ENCODE measurements at places on chromosomes 4 and X.

DNA sequence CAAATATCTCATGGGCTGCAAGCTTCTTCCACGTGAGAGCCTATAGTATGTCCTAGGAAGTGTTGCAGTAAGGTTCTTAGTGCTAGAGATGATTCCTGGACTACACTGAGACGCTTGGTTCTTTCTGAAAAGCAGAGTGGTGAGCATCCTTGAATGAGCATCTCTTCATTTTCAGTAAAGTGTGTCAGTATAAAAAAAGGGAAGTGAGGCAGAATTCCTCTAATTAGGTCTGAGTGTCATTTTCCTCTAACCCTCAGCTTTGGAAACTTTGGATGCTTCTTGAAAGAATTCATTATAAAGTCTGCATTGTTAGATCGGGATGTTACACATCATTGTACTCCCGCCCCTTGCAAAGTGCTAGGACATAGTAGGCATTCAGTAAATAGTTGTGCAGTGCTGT, 5.2 kb downstream of the BMPR1B start:
- no peak for DNase-seq

- DNase-seq = no peak
Measured at GRCh38 chr4:168777277-168777965, 232.6 kb downstream of the CBR4 start.

- DNase-seq = no peak
Measured at GRCh38 chr4:54904953-54905352, 220.4 kb downstream of the KDR start.

GRCh38 chrX:40651620-40652223, 4.4 kb upstream of the CXorf38 start:
- peak; percentile 72 for DNase-seq

DNA sequence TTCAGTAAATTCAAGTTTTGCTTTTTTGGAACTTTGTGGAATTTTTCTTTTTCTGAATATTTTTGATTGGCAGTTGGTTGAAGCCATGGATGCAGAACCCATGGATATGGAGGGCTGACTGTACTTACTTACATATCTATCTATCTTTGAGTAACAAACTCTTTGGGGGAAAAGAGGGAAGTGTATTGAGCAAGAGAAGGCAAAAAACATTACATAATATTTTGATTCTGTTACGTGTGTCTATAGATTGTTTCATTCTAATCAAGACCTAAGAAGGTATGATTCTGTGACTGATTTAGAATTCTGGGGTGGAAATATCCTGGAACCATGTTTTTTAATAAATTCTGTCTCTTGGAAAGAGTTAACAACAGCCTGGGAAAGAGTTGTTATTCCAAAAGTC, 31.5 kb downstream of the GRSF1 start:
- DNase-seq = no peak

DNA sequence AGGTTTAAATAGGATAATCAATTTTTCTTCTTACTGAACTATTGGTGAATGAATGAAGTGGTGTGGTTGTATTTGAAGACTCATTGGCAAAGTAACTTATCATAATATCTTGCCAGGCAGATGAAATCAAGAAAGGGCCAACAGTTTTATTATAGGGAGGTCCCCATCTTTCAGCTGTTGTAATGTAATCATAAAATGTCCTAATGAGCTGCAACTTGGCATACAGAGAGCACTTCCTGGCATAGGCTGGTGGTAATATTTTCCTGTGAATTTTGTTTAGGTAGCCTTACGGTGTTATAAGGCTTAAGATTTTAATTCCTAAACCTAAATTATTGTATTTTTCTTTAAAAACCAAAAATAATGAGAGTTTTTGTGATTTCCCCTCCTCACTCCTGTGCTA, 17.5 kb downstream of the FHIP1A start:
- no peak for DNase-seq

- DNase-seq = no peak
Measured at GRCh38 chrX:14362721-14363120, 166.6 kb upstream of the GLRA2 start.

GRCh38 chr4:175371091-175371490, 441.0 kb downstream of the GPM6A start:
- no peak for DNase-seq

GRCh38 chrX:28639451-28639850, 52.2 kb downstream of the IL1RAPL1 start:
- DNase-seq = no peak

GRCh38 chrX:13131396-13132137, 87.1 kb upstream of the FAM9C start:
- no peak for DNase-seq

- no peak for DNase-seq
Measured at GRCh38 chr4:77956917-77957316, 94.3 kb downstream of the MRPL1 start.
